T-helper 2 cell (primary cell): ENCODE measurements at places on chromosomes 7 and 10.

DNA sequence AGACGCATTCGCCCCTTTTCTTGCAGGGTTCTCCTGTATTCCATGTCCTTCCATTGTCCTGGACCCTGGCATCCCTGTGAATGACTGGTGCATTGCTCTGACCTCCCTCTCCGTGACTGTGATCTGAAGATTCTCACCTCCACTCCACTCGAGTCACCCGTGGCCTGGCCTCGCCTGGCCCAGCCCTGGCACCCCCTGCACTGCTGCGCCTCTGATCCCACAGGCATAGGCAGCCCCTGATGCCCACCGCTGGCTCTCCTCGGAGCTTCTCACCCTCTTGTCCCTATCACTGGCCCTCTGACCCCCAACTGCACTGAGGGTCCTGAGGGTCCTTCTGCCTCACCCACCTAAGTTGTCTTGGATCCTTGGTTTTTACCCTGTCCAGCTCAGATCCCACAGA is 2.2 kb upstream of the MMP21 start:
- no peak for DNase-seq

DNA sequence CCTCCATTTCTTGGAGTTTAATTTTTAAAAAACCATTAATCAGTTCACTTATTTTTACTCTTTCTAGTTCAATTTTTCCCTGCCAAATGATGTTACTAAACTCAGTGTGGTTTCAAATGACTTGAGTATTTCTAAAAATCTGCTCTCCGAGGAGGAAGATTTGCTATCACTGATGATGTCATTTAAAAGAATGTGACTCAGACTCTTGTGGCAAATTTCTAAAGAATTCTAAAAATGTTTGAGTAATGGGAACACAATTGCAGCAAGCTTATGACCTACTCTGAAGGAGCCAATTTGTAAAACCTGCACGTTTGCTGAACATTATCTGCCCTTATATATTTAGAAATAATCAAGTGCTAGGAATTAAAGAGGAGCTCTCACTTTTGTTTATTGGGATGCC is 88.6 kb downstream of the SPAG6 start:
- DNase-seq, result no peak

DNA sequence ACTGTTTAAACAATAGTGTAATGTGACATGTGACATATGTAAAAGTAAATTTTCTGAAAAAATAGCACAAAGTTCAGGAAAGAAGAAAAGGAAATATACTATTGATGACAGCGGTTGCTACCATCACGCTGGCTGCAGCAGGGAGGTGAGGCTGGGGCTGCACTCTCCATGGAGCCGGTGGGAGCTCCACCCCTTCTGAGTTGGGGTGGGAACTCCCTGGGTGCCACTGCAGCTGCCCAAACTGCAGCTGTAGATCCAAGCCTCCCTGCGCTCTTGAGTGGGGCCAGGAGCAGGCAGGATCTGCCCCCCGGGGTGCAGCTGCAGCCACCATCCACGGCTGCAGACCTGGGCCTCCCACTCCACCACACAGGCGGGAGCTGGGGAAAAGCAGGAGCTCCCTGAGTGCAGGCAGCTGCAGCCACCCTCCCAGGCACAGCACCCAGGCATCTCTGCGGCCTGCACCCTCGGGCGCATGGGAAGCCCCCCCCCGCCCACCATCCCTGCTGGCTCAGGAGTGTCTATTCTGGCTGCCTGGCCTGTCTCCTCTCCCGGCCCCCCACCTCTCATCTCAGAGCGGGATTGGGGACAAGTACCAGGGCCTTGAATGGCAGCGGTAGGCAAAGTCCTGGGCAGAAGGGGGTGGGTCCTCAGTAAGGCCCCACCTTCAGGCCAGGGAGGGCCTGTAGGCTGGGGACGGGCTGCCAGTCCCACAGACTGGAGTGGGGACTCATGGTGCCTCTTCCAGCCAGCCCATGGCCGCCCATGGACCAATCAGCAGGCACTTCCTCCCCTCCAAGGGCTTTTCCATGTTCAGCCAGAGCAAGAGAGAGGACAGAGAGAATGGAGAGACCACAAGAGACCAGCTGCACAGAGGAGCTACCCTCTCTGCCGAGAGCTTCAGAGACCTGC is 50.1 kb downstream of the TNS3 start:
- no peak for DNase-seq

- DNase-seq, result no peak
Observed at GRCh38 chr7:78879206-78879605, 574.3 kb downstream of the MAGI2 start.

- DNase-seq, result no peak
Observed at GRCh38 chr10:103493362-103493915, at the start of gene NEURL1. Gene NEURL1 (plus strand): TSS chr10:103493705. CDS start chr10:103494388, 683 bp downstream.

- no peak for DNase-seq
Observed at GRCh38 chr7:41162612-41163011, 540.3 kb downstream of the INHBA start.
